ENCODE measurements at places on chromosomes 16 and 17.

- DNase-seq, result no peak
Measured at GRCh38 chr17:33438139-33438538, 145.0 kb upstream of the ASIC2 start.

DNA sequence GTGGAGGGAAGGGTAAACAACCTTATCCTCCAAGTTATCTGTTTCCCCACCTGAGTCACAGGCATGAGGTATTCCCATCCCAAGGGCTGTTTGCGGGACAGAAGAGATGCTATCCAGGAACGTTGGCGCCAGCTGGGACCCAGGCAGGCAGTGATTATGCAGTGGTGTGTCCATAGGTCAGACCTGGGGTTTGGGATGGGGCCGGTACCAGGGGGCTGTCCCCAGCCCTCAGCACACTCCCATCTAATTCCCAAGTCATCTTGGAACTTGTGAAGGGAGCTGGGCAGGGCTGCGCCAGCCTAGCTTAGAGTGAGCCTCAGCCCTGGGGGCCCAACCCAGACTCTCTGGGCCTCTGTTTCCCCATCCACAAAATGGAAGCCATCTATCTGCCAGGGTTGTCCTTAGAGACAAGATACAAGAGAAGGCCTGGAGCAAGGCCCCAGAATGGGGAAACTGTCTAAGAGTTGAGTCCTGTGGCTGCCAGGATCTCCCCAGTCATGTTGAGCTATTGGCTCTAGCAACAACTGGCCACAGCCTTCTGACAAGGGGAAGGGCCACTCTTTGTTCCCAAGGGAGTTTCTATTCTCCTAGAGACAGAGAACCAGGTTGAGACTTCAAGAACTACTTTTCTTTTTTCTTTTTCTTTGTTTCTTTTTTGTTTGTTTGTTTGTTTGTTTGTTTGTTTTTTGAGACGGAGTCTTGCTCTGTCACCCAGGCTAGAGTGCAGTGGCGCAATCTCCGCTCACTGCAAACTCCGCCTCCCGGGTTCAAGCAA, 9.8 kb upstream of the JUP start:
- DNase-seq, result no peak

GRCh38 chr17:2716649-2717048, 5.1 kb upstream of the CLUH start:
- DNase-seq, result no peak

GRCh38 chr16:69133373-69133954, 1.0 kb downstream of the UTP4 start:
- DNase-seq, result no peak

DNA sequence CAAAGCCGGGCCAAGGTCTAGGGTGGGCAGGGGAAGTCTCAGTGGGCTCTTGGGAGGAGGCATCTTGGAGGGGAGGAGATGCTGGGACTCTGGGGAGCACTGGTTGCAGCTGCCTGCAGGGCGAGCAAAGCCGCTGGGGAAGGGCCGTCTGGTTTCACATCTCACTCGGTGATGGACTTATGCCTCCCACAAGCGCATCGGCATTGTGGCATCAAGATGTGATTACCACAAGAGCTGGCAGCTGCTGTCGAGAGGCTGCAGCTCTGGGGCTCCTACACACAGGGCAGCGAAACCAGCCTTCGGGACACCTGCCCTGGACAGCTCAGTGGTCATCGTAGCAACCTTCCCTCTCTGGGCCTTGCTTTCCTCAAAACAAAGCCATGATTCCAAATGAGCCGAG, 3.1 kb upstream of the KCNJ12 start:
- DNase-seq, result no peak

DNA sequence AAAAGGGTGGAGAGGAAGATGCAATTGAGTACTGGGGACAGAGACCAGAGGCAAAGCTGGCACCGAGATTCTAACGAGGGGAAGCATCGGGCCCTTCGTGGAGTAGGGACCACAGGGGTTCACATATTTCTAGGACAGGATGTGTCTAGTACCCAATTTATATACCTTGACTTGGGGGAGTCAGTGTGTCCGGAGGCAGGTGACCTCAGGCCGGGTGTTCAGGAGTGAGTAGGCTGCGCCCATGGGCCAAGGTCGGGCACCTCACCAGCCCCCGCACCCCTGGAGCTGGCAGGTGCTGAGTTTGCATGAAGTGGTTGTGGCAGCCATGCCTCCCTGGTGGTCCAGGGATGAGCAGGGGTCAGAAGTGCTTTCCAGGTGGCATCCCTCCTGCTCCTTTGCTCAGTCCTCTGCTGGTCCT, 8.6 kb upstream of the NXPH3 start:
- no peak for DNase-seq

DNA sequence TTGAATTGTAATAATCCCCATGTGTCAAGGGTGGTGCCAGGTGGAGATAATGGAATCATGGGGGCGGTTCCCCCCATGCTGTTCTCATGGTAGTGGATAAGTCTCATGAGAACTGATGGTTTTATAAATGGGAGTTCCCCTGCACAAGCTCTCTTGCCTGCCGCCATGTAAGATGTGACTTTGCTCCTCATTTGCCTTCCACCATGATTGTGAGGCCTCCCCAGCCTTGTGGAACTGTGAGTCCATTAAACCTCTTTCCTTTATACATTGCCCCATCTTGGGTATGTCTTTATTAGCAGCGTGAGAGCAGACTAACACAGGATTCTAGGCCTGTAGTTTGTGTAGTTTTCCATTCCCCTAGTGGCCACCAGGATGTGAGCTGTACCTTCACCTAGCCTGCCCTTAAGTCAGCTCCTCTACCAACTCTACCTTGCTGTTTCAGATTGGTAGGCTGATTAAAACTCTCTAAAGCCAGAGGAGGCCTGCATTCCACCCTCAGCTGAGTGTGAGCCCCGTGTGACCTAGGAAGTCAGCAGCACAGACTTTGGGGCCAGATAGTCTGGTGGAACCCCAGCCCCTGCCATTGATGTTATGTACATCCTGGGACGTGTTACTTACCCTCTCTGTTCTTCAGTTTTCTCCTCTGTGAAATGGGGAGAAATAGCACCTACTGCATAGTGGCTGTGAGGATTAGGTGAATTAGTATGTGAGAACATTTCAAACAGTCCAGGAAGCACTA, 252.4 kb upstream of the CACNG5 start:
- DNase-seq, result no peak

GRCh38 chr17:60525328-60525684, 736 bp downstream of the APPBP2 start:
- no peak for DNase-seq

DNA sequence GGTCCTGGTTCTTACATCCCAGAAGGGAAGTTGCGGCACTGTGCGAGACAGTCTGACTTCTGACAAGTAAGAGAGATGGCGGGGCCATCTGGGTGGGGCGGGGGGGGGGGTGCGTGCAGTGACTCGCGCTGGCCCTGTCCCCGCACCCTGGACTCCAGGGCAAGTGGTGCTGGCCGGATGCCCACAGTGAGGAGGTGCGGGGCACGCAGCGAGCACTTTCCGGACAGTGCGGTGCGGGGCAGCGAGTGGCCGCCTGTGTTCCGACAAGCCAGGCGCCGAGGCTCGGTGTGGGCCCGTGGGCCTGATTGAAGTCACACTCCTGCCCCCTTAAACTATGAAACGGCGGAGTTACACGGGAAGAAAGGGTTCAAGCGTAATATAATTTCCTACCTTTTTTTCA, 106.4 kb downstream of the BANP start:
- DNase-seq, result no peak

DNA sequence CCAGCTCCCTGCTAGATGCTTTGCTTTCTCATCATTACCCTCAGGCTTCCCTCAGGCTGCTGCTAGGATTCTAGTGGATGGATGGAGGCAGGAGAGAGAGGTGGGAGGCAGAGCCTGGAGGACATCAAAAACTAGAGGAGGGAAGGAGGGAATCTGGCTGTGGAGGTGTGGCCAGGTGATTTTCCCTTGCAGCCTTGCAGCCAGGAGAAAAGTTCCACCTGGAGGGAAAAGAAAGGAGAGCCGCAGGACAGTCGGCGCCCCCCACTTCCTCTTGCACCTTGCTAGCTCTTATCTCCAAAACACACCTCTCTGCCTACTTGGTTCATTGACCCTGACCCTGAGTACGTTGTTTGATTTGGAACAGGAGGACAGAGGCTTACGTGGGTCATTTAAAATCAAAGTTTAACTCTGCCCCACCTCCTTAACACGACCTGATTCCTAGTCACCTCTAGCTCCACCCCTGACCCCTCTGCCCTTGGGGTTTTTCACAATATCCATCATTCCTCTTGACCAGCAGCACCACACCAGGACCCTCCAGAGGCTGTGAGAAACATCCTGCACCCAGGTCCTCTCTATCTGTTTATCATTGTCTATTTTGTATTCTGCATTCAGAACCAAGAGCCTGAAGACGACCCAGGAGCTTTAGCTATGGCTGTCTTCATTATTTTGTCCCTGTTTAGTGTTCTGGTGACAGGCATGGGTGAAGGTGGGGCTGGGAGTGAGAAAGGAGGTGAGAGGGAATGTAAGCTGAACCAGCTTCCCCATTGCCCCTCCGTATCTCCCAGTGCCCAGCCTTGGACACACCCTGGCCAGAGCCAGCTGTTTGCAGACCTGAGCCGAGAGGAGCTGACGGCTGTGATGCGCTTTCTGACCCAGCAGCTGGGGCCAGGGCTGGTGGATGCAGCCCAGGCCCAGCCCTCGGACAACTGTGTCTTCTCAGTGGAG, 15.9 kb downstream of the AOC3 start:
- DNase-seq, result no peak

- DNase-seq, result no peak
Measured at GRCh38 chr17:73759734-73760438, 115.6 kb upstream of the SDK2 start.

DNA sequence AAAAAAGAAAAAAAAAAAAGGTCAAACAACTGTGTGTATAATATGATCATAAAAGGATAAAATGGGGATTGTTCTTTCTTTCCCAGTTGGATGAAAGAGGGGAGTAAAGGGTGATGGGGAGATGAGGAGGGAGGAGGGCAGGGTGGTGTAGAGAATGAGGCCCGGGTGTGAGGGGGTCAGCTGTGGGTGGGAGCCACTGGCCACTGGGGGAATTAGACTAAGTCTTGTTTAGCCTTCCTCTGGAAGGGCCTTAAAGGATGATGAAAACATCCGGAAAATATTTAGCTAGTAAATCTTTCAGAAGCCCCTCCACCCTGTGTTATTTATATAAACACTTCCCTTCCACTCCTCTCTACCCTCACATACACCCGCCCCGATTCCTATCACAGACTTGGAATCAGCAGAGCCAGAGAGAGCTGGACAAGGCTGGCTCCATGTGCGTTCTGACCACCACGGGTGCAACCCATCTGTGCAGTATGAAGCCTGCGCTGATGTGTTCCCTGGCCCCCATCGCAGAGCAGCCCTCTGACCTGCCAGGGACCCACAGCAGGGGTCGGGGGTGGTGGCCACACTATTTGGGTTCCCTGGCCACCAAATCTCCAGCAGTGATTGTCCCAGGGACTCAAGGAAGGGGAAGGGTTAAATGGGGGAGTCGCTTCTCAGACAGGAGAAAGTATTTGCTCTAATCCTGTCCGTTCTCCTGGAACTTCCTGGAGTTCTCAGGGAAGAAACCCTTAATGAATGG, 72.7 kb downstream of the GAS7 start:
- DNase-seq, result no peak

DNA sequence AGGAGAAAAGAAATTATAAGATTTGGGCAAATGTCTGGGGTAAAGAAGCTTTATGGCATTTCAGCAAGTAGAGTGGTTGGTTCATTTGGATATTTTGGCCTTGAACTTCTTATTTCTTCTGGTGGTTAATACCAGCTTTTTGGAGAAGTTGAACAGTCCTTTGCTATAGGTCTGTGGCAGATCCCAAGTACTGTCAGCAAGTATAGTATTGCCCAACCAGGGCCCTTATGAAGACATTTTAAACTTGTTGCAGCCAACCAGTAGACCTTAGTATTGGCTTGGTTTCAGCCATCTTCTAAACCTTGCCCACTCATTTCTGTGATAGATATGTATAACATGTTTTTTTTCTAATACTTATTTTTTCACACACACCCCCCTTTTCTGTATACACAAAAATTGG, 2.2 kb downstream of the SP2 start:
- DNase-seq, result no peak

- DNase-seq, result peak; percentile 30
Measured at GRCh38 chr16:28845293-28845692, 855 bp downstream of the TUFM start.

- DNase-seq, result no peak
Measured at GRCh38 chr17:37050920-37051319, 102.2 kb downstream of the AATF start.

DNA sequence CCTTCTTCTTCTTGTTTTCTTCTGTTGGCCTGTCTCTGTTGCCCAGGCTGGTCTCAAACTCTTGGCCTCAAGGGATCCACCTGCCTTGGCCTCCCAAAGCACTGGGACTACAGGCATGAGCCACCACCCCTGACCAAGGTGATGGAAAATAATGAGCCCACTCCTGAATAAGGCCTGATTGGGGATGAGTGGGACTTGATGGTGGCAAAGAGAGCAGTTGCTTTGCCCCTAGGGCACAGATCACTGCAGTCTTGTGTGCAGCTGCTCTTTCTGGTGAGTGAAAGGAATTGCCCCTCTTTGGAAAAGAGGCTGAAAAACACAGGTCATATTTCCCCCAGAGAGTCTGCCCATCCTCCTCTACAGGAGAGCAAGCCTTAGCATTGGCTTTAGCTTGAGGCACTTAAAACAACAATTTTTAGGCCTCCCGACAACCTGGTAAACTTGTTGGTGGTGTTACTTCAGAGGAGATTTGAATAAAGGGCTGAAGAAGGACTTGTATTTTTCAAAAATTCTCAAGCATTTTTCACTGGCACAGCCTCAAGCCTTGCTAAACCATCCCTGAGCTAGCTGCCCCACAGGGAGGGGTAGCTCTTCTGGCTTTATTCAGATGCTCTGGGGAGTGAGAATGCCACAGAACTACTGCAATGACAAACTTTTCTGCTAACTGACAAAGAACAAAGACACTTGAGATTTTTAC, 6.1 kb upstream of the PDP2 start:
- no peak for DNase-seq

DNA sequence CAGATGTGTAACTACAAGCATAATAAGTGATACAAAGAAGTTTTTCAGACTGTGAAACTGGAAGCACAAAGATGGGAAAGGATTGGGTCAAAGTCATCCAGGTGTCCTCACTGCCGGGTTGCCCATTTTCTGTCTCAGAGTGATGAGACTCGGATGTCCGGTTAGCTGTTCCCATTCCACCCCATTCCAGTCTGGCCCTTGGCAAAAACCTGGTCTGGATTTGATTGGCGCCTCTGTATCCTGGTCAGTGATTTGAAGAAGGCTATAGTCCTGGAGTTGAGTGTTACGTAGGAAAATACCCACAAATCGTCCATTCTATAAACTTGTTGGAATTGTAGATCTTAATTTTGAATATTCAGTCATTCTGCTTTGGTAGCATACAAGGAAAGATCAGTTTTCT, 19.9 kb upstream of the PHKG2 start:
- DNase-seq, result no peak

DNA sequence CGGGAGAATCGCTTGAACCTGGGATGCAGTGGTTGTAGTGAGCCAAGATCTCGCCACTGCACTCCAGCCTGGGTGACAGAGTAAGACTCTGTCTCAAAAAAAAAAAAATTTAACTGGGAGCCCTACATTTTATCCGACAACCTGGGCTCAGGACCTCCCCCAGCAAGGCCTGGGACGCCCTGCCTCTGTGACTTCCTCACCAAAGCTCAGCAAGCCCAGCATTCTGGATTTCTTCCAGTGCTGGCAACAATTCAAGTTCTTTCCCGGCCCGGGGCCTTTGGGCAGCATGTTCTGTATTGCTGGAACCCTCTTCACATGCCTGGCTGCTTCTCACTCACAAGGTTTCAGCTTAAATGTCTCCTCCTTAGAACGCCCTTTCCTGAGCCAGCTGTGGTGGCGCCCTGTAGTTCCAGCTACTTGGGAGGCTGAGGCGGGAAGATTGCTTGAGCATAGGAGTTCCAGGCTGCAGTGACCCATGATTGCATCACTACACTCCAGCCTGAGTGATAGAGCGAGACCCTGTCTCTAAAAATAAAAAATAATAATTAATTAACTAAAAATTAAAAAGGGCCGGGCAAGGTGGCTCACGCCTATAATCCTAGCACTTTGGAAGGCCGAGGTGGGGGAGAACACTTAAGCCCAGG, 15.9 kb upstream of the MEIOB start:
- DNase-seq, result no peak
